ENCODE measurements at places on chromosomes 1 and 21.

DNA sequence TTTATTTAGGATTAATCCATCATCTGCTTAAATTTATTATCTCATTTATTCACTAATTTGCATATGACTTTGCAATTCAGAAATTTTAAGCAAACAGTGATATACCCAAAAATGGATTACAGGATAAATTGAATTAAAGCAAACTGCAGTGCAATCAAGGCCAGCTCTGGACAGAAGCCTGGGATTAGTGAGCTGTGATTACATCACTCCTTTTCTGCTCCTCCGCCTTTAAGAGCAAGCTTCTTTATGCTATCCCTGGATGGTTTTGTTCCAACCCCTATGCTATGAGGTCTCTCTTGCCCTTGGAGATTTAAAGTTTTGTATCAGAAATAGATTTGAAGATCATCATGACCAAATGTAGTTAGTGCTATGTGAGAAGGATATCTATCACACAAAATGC lies 32.6 kb downstream of the GPR52 start:
- no peak for DNase-seq

DNA sequence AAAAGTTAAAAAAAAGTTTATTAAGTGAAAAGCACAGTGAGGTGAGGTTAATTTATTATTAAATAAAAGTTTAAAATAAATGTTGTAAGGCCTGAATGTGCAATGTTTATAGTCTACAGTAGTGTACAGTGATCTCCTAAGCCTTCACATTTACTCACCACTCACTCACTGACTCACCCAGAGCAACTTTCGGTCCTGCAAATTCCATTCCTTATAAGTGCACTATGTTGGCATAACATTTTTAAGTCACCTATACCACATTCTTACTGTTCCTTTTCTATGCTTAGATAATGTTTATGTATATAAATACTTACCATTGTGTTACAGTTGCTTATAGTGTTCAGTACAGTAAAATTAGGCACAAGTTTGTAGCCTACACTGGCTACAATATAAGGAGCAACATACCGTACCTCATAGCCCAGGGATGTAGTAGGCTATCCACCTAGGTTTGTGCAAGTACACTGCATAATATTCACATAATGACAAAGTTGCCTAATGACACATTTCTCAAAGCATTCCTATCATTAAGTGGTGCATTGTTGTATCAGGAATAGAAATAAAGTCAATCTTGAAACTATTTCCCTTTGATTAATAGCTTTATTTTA lies 426.5 kb upstream of the BRINP3 start:
- no peak for DNase-seq

GRCh38 chr1:243738020-243738419 lies 112.0 kb downstream of the AKT3 start:
- DNase-seq: no peak

- no peak for DNase-seq
Measured at GRCh38 chr1:42732126-42732680, 7.8 kb downstream of the CLDN19 start.

GRCh38 chr1:45329445-45329844 lies 2.8 kb downstream of the HPDL start:
- DNase-seq: no peak

GRCh38 chr1:42322577-42322976 lies 12.5 kb downstream of the FOXJ3 start:
- DNase-seq: no peak

- no peak for DNase-seq
Measured at GRCh38 chr1:160704250-160704649, 7.4 kb downstream of the CD48 start.

GRCh38 chr1:171663854-171664575 lies 11.5 kb upstream of the MYOC start:
- DNase-seq: no peak

GRCh38 chr1:204714861-204715511 lies 29.4 kb upstream of the LRRN2 start:
- DNase-seq: peak; percentile 18

GRCh38 chr1:6035303-6035702 lies 10.4 kb upstream of the KCNAB2 start:
- no peak for DNase-seq
